Inflammatory macrophage treated with lipopolysaccharide for 1 hour (primary cell): ENCODE measurements at places on chromosomes 5 and 9.

DNA sequence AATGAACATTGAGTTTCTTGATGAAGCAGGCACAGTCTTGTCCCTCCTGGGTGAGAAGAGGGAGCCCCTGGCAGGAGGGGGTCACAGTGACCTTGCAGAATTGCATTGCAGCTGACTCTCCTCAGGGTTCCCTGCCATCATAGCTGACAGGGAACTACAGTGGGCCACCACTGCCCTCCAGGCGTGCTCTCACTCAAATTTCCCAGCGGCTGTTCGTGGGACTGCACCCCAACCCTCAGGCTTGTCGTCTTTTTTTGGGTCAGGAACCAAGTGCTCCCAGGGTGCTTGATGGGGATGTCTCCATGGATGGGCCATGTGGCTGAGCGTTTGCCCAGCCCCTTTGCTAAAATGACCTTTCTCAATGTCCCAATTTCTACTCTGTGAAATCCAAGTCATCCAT lies 215.8 kb downstream of the MELK start:
- no peak for DNase-seq

DNA sequence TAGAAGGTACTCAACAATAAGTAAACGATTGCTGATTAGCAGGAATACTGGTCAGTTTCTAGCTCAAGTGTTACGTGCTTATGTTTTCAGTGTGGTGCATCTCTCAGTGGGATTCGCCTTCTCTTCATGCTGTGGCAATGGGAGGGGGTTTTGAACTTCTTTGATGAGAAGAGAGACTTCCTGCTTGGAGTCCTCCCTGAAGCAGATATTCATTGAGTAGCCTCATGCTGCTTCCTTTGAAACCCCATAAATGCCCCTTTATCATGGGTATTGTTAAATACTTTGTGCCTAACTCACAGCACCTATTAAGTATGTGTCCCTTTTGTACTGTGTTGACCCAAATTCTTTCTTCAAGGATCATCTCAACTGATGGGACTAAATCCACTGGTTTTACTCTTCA lies 116.5 kb downstream of the DOCK8 start:
- DNase-seq: no peak

GRCh38 chr9:89215342-89215741 lies 36.7 kb upstream of the SHC3 start:
- no peak for DNase-seq

DNA sequence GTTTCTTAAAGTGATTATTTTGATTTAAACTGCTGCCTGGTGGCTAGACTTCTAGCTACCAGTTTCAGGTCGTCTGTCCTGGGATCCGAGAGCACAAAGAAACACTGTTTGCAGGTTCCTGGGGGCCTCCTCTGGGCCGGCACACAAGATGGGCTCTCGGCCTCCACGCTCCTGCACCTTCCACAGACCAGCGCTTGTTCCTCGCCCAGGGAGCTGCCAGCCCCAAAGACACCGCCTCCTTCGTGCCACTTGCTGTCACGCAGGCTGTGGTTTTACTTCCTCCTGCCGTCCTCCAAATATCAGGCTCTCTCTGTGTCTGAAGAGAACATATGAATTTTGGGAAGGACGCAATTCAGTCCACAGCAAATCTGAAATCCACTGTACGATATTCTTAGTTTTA lies 105.8 kb downstream of the ROR2 start:
- peak; percentile 8 for DNase-seq

DNA sequence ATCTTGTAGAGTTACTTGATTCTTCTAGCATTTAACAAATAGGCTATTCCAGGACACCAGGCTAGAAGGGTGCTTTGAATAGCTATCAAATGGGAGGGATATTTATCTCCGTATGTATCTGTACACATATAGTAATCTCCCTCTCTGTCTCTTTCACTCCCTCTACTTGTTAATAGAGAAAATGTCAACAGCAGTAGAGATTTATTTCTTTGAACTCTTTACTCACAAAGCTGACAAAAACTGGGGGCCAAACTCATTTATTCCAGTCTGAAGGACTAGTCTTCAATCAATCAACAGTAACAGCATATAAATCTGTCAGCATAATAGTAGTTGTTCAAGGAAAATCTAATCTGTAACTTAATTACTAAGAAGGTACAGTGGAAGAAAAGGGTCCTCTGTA lies 78.2 kb upstream of the FER start:
- DNase-seq: no peak

GRCh38 chr5:4907571-4907970 lies 232.6 kb upstream of the ADAMTS16 start:
- no peak for DNase-seq

DNA sequence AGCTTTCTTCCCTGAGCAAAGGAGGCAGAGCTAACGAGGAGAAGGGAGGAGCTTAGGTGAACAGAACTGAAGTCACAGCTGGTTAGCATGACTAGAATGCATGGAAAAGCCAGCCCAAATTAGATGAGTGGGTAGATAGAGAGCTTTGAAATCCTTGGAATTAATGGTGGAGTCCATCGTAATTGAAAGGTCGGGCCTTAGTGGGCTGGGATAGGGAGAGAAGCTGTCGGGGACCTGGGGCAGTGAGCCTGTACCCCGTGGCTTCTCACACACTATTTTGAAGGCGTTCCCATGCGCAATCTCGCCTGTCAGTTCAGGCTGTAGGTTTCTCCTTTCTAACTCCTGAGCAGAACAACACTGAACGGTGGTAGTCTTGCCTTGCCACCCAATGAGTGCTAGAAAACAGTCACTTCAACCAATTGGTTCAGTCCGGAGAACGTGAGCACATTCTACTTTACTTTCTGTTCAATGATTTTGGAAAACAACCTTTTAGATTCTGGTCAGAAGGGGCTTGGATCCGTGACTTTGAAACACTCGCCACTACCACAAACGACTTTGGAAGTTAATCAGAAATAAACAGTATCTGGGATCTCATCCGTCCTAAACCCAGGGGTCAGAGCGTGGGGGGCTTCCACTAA lies 655 bp upstream of the RAI14 start:
- peak; percentile 5 for DNase-seq

GRCh38 chr5:74433255-74433895 lies 207.2 kb downstream of the ENC1 start:
- peak; percentile 82 for DNase-seq

DNA sequence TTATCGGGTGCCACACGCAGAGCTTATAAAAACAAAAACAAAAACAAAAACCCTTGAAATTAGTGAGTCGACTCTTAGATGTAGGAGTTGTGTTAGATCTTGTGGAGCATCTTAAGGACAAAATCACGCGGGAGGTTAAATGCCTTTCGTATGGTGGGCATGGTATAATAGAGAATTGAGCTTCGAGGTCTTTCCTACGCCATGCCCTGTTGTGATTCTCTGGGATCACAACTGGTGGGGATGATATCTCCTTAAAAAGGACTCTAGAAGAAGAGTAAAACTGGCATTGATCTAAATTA lies 773 bp upstream of the ELL2 start:
- no peak for DNase-seq

DNA sequence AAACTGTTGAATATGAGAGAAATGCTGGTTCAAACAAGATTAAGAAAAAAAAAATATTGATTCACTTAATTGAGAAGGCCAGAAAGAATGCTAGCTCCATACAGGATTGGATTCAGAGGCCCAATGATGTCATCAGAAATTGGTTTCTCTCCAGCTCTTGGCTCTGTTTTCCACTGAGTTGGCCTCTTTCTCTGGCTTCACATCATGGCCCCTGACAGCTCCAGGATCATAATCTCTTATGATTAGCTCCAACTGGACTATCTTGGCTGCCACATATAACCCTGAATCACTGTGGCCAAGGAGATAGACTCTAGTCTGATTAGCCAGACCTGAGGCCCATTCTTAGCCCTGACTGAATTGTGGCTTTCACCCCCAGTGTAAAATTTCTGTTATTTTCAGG lies 244.7 kb upstream of the GRAMD2B start:
- DNase-seq: no peak

DNA sequence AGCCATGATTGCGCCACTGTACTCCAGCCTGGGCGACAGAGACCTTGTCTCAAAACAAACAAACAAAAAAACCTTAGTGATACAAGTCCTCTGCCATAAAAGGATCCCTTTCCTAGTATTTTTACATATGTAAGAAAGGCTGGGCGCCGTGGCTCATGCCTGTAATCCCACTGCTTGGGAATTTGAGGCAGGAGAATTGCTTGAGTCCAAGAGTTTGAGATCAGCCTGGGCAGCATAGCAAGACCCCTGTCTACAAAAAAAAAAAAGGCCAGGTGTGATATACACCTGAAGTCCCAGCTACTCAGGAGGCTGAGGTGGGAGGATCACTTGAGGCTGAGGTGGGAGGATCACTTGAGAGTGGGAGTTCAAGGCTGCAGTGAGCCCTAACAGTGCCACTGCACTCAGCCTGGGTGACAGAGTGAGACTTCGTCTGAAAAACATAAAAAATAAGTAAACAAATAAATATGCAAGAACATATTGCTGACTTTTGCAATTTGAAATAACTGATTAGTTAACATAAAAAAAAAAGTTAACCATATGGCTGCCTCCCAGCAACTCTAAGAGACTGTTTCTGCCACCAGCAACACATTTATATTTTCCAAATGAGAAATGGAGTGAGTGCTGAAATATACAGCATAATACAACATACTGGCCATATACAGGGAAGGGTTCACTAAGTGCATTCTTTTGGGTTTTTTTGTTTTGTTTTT lies 6.9 kb downstream of the ZNF367 start:
- no peak for DNase-seq

GRCh38 chr5:98638701-98639100 lies 134.8 kb upstream of the RGMB start:
- no peak for DNase-seq

DNA sequence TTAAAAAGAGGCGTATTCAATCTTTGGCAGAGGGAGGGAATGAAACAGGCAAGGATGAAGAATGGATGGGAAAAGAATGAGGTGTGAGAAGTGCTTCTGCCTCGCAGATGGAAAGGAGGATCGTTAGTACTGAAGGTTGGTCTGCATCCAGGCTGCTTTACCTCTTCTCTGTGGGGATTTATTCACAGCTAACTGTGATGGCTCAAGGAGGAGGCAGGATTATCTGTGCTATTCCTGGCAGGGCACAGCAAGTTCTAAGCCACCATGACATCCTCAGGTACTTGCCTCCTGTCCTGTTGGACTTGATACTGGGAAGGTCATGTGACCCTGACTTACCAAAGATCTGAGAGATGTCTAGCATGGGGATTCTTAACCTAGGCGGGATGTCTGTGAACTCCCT lies 84.3 kb downstream of the GDNF start:
- no peak for DNase-seq

- DNase-seq: no peak
Observed at GRCh38 chr5:155316070-155316714, 302.6 kb downstream of the KIF4B start.

DNA sequence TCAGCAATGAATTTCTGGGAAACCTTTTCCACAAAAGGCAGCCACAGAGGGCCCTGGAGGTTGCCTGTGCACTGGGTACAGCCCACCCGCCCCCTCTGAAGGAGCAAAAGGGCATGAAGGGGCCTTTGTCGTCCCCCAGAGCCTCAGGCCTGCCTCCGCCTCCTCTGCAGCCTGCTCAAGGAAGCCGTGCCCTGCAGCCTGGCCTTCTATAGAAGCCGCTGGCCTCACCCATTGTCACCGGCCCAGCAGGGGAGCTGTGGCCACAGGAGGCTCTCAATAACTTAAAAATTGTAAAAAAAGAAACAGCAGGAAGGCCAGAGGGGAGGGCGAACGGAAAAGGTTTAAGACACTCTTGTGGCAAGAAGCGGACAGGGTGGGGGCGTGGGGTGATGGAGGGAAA lies 213.3 kb downstream of the IRX2 start:
- no peak for DNase-seq

DNA sequence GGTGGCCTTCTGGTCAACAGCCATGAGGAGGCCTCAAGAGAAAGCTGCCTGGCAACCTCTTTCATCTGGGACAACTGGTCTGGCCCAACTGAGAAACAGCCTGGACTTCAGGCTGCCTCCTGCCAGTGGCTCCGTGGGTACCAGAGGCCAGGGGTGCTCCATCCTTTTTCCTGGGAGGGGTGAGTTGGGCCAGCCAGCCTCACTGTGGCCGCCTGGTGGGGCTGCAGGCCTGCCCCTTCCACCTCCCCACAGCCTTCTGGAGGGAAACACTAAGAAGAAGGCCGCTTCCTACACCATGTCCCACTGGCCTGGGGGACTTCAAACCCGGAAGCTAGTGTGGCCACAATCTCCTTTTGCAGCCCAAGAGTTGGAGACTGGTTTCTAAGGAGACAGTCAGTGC lies 13.8 kb upstream of the NKD2 start:
- DNase-seq: no peak

DNA sequence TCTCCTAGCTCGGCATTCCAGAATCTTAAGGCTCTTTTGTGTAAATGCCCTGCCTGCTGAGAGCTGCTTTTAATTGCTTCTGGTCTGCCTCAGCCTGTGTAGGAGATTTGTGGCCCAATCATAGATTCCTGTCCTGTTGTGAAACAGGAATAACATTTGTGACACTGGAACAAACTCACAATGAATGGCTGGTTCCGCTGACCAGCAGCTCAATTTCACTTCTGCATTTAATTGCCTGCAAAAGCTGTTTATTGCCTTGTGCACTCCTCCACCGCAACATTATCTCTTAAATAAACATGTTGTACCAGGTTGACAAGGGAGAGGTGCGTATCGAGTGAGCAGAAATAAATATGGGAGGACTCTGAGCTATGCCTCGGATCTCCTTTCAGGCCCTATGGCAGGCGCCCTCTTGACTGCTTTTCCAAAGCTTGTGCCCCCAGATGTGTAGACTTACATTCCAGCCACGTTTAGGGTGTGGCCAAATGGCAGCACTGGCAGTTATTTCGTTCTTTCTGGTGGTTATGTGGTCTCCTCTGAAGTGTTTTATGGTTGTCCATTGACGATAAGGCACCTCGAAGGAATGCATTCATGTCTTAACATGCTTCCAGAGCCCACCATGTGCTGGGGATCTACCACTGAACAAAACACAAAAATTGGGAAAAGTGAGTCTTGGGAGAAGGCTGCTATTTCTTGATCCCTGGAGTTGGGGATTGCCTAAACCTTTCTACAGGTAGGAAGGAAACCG lies 58.1 kb downstream of the DMRT1 start:
- DNase-seq: peak; percentile 81

- no peak for DNase-seq
Observed at GRCh38 chr9:127558581-127559246, 53.4 kb upstream of the STXBP1 start.

DNA sequence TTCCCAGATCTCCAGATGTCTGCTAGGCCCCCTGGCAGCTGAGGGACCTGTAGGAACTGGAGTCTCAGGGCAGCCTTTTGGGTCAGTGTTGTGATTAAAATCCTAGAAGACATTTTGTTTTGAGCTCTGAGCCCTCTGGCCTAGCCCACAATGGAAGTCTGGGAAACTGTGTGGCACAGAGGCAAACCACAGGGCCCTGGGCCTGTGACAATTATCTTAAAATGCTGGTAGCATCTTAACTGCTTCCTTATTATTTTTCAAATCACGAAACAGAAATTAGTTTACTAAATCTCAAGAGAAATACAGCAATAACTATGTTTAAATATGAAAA lies 125.5 kb downstream of the STARD4 start:
- DNase-seq: no peak

DNA sequence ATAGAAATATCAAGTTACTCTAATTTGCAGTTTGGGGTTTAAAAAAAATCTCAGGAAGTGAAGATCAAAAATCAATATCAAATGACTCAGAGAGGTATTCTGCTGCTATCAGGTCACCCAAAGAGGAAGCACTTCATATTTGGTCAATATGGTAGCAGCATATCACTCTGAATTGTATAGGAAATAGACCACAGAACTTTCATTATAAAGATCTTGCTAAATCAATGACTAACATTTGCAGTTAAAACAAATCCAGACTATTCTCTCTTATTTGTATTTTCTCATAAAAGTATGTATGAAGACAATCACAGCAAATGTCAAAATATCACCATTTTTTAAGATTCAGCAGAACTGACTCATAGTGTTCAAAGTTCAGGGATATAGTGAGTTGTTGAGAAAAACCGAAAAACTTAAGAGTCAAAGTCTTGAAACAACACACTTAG lies 105.8 kb upstream of the PCSK1 start:
- no peak for DNase-seq
